NCI-H1436 treated with DMSO at 0.1 percent for 48 hours (cell line): ENCODE measurements at places on chromosomes 16 and 17.

GRCh38 chr17:43718544-43718943 is 40.0 kb downstream of the SOST start:
- DNase-seq: no peak

- no peak for DNase-seq
Observed at GRCh38 chr16:89324056-89325010, 106.8 kb downstream of the ZNF778 start.

GRCh38 chr17:36857698-36858097 is 79.6 kb upstream of the LHX1 start:
- no peak for DNase-seq

- DNase-seq: no peak
Observed at GRCh38 chr16:59260892-59261291, 526.8 kb upstream of the GOT2 start.

DNA sequence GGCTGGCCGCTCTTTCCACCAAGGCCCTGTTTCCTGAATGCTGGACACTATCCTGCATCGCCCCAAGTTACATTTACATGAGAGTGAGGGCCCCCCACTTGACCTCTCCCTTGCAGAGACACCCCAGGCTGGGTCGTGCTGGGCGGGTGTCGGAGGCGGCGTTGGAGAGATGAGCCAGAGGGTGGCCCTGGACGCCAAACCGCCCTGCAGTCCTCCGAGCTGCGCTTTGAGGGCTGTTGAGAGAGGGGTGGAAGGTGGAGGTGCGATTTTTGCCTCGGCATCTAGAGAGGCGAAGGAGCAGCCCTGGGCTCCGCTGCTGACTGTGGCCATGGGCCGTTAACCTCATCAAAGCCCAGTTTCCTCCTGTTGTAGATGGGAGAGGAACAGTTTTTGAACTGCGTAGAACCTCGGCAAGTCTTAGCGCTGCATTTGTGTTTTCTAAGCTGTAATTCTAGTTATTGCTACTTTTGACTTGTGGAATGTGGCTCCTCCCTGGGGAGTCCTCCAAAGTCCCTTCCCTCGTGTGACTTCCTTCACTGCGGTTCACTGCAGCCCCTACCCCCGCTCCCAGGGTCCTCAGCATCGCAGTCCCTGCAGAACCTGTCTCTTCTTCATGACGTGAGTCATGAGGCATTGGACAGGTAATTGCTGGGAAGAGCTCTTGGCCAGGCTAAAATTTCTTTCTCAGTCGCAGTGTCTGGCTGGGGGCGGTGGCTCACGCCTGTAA is 986 bp upstream of the ELOB start:
- no peak for DNase-seq

DNA sequence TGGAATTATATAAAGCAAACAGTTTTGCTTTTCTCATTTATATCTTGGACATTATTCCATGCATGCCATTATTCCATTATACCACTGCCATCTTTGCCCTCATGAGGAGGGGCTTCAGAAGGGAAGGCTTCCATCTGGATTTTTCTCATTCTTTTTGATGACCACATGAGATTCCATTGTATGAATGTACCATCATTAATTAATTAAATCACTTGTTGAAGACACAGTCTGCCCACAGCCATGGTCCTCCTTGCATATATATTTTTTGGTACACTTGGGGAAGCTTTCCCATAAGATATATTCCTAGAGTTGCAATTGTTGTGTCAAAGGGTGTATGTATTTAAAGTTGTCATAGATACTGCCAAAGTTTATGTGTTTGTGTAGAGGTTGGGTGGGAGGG is 7.1 kb downstream of the ARL4D start:
- no peak for DNase-seq

DNA sequence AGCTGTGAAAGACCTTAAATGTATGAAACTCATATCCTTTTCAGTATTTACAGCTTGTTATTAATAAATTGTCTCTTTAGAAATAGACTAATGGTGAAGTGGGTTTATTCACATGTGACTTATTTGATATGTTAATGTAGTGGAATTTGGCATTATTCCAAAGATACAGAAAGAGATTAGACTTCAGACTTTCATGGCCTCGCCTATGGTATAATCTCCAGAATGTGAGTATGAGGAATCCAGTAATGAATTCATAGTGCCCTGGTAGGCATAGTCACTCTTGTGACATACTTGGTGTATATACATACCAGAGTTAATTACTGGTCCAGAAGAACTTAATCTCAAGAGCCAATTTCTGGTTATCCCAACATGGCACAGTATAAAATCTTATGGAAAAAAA is 72.7 kb downstream of the OMG start:
- DNase-seq: no peak

- no peak for DNase-seq
Observed at GRCh38 chr16:4075534-4075933, 40.7 kb downstream of the ADCY9 start.

GRCh38 chr17:13635951-13636350 is 34.2 kb upstream of the HS3ST3A1 start:
- DNase-seq: no peak

- no peak for DNase-seq
Observed at GRCh38 chr16:27526180-27526579, 23.5 kb downstream of the GTF3C1 start.

GRCh38 chr17:45115871-45116270 is 16.4 kb downstream of the PLCD3 start:
- DNase-seq: no peak

DNA sequence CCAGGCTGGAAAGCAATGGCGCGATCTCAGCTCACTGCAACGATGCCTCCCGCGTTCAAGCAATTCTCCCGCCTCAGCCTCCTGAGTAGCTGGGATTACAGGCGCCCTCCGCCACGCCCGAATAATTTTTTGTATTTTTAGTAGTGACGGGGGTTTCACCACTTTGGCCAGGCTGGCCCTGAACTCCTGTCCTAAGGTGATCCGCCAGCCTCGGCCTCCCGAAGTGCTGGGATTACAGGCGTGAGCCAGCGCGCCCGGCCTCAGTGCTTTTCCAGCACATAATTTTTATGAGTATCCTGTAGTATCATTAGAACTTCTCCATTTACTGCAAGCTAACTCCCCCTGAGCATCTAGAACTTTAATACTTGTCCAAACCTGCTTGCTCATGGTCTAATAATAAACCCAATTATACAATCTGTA is 1.8 kb downstream of the UBE2G1 start:
- DNase-seq: no peak

DNA sequence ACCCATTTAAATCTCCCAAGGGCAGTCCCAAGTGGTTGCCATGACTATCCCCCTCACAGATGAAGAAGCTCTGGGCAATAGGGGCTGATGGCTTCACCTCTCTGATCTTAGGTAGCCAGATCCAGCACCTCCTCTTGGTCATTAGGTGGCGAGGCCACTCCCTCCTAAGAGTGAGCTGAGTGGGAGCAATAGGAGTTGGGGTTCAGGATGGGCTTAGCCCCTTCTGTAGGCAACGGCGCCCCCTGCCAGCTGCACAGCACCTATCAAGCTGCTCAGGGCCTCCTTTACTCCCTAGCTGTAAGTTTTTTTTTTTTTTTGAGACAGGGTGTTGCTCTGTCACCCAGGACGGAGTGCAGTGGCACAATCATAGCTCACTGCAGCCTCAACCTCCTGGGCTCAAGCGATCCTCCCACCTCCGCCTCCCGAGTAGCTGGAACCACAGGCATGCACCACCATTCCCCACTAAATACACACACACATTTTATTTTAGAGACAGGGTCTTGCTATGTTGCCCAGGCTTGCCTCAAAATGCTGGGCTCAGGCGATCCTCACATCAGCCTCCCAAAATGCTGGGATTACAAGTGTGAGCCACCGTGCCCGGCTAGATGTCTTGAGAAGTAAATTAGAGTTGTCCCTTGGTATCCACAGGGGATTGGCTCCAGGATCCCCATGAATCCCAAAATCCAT is 3.5 kb upstream of the RRAD start:
- DNase-seq: no peak

DNA sequence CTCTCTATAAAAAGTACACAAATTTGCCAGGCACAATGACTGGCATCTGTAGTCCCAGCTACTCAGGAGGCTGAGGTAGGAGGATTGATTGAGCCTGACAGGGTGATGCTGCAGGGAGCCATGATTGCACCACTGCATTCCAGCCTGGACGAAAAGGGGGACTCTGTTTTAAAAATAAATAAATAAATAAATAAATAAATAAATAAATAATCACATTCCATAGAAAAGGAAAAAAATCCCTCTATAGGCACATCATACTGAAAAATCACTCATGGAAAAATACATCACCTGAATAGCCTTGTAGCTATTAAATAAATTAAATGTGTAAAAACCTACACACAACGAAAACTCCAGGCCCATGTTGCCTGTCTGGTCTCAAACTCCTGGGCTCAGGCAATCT is 56.4 kb downstream of the CPPED1 start:
- no peak for DNase-seq

- no peak for DNase-seq
Observed at GRCh38 chr16:67571464-67571863, 9.1 kb downstream of the CTCF start.

GRCh38 chr17:41383690-41384089 is 1.6 kb upstream of the KRT34 start:
- no peak for DNase-seq

DNA sequence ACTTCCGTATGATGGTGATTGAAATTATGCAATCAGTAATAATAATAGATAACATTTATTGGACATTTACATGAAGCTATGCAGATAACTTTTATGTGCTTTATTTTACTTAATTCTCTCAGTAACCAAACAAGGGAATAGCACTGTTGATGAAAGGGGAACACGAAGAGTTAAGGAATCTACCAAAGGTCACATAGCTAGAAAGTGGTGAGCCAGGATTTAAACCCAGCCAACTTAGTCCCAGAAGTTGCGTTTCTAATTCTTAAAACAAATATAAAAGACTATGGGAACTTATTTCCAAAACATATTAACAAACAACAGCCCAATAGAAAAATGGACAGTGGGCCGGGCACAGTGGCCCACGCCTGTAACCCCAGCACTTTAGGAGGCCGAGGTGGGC is 9.7 kb downstream of the SPNS3 start:
- DNase-seq: no peak

- no peak for DNase-seq
Observed at GRCh38 chr17:39634384-39634871, 2.5 kb upstream of the STARD3 start.

DNA sequence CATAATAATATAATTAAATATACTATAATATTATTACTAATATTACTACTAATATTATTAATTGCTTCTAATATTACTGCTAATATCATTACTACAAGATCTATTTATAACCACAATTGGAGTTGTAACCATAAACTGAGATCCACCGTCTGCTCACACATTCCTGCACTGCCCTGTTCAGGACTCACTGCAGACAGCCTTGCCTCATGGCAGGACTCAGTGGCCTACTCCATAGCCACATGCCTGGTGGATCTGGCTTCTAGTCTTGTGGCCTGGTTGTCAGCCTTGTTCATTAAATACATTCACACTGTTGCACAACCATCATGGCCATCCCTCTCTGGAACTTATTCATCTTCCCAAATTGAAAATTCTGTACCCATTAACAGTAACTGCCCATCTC is 48.0 kb downstream of the SRL start:
- DNase-seq: no peak
